Activated CD8-positive, alpha-beta memory T cell treated with anti-CD3 and anti-CD28 coated beads for 24 hours (primary cell): ENCODE measurements at places on chromosomes 5 and 9.

- DNase-seq = no peak
Measured at GRCh38 chr9:111064160-111064837, 26.0 kb upstream of the LPAR1 start.

GRCh38 chr9:90799271-90799852 lies 2.3 kb upstream of the SYK start:
- DNase-seq = no peak

DNA sequence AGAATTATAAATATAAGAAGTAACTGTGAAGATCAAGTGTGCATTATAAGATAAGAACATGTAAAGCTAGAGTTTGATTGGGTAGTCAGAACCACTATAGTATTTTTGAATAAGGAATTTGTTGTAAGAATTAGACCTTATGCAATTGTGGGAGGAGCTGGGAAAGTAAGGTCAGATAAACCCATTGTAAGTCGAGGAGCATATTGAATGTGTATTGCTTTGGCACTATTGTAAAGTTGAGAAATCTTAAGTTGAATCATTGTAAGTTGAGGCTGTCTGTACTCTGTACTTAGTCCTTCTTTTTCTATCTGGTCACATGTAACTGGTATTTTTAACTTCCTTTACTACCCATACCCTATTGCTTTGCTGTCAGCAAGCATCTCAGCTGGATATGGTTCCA lies 158.7 kb downstream of the CCDC171 start:
- no peak for DNase-seq

GRCh38 chr9:134935056-134935640 lies 17.4 kb upstream of the FCN1 start:
- DNase-seq = no peak

DNA sequence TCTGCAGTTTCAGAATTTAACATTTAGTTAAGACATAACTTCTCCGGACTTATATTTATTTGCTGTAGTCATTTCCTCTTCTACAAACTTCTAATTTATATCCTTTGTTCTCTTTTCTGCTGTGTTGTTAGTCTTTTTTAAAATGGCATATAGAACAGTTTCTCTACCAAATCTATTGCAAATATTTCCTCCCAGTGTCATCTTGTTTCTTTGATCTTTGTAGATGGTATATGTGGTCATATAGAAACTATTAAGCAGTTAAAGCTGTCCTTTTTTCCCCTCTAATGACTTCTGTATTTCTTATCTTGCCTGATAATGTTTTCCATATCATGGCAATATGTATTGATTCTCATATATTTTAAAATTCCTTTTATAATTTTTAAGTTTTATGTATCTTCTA lies 264.5 kb downstream of the MCTP1 start:
- no peak for DNase-seq

GRCh38 chr9:99138424-99139284 lies 33.7 kb downstream of the TGFBR1 start:
- DNase-seq = no peak

- DNase-seq = no peak
Measured at GRCh38 chr5:66958980-66959641, 237.5 kb downstream of the CD180 start.

- DNase-seq = peak; percentile 57
Measured at GRCh38 chr9:105385381-105385985, 62.4 kb upstream of the FSD1L start.

- DNase-seq = no peak
Measured at GRCh38 chr9:100730086-100730485, 152.2 kb downstream of the CAVIN4 start.

DNA sequence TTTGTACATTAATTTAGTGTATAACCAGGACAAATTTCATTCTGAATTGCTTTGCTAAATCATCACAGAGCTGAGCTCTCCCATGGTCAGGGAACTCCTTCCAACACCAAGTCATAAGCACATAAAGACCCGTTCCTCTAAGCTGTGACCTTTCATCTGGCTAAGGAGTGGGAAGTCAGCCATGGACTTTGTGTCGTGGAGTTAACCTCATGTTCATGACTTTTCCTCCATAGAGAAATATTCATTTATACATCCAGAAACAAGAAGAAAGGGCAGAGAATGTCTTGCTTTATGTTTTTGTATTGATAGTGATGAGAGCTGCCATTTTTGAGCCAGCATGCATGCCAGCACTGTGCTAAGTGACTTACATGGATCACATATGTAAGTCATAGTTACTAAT lies 97.5 kb downstream of the INIP start:
- DNase-seq = no peak

- peak; percentile 28 for DNase-seq
Measured at GRCh38 chr9:128972956-128973355, 25.5 kb downstream of the NUP188 start.

DNA sequence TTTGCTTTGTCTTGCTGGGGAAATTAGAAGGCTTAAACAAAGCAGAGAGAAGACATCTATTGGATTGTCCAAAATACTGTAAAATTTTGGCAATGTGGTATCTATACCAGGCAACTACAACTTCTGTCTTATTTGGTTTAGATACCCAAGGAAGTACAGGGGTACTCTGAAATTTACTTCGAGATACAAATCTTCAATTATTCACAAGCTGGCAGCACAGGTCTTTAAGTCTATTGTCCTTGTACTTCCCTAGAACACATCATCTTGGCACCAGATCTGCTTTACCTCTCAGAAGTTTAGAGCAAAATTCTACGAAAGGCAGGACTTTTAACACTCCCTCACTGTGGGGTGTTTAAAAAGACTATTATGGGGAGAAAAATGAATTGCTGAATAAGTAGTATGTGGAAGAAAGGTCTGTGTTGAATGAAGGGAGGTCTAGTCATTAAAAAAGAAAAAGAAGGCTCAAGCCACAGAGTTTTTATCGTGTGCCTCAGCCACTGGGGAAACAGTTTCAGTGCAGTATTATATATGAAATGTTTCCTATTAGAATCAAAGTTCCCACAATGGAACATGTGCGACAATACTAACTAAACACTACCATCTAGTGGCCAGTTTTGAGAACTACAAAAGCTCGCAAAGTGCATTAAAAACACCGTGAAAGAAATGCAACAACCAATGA lies 93.7 kb downstream of the PDE4D start:
- DNase-seq = no peak

GRCh38 chr5:56147659-56148230 lies 85.4 kb downstream of the ANKRD55 start:
- no peak for DNase-seq
